Neural progenitor cell (in vitro differentiated cells): ENCODE measurements at places on chromosomes 3 and 15. TPM values are rescaled to one million over a fixed set of nuclear protein-coding genes. Genes with fewer than 3 reads are reported as not detected.

The TNFSF10 gene
- not detected in 2 replicates for total RNA-seq

GRCh38 chr15:42072141-42072685 lies 22.1 kb downstream of the PLA2G4D start:
- no peak for DNase-seq

- DNase-seq = no peak
Measured at GRCh38 chr3:56881841-56882240, 80.1 kb upstream of the ARHGEF3 start.

GRCh38 chr15:50248994-50249582 lies 16.4 kb downstream of the HDC start:
- DNase-seq = no peak

The PAQR5 gene
- total RNA-seq = 1.1 and 1.4 TPM in 2 replicates

- no peak for DNase-seq
Measured at GRCh38 chr3:32575451-32576113, 4.9 kb upstream of the DYNC1LI1 start.

- DNase-seq = no peak
Measured at GRCh38 chr3:30577788-30578187, 28.6 kb upstream of the TGFBR2 start.

DNA sequence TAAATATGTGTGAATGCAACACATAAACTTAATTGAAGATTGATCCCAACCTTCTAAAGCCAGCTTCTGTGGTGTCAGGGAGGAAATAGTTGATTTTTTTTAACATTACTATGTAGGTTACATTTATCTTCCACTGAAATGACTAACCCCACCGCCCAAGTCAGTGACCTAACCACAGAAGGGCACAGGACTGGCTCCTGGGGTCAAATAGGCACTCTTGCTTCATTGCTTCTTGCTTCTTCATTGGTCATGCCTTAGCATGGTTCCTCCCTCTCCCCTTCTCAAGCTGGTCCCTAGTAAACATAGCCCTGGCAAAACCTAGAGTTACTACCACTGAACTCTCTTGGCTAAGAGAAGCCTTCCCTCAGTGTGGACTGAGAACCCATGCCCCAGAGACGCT lies 12.3 kb downstream of the EIF1B start:
- DNase-seq = no peak

DNA sequence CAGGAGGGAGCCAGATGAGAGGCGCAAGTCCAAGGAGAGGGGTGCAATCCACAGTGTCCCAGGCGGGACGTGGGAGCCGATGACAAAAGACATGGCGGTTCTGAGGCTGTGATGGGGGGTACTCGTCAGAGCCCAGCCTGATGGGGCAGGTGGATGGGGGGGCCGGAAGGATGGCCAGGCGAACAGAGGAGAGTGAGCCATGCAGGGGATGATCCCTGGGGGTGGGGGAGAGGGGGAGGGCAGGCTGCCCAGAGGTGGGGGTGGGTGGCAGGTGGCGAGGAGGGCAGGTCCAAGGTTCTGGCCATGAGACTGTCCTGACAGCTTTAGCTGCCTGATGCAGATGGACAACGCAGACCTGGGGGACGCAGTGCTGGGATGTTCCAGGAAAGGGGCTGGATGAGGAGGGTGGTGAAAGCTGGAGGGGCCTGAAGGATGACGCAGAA lies 8.9 kb upstream of the CSPG4 start:
- DNase-seq = no peak

DNA sequence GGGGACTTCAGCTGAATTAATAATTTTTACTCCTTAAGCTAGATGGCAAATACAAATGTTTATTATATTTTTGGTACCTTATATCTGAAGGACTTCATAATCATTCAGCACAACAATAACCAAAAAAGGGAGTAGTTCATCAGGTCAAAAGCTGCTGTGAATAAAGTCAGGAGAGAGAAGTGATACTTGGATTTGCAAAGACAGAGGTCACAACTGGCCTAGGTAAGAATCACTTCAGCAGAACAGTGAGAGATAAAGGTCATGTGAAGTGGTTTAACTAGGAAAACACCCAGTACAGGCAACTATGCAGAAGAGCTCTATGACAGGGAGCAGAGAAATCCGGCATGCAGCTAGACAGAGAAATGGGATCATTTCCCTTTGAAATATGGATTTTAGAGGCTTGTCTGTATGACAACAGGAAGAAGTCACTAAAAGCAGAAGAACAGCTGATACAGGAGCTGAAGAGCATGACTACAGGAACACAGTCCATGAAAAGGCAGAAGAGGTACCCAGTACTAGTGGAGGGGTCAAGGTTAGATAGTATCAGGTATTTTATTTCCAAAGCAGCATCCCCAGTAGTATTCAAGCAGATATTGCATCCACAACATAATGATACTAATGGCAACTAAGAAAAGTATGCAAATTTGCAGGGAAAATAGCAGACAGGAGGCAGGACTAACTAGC lies 25.7 kb downstream of the ZMAT3 start:
- no peak for DNase-seq

DNA sequence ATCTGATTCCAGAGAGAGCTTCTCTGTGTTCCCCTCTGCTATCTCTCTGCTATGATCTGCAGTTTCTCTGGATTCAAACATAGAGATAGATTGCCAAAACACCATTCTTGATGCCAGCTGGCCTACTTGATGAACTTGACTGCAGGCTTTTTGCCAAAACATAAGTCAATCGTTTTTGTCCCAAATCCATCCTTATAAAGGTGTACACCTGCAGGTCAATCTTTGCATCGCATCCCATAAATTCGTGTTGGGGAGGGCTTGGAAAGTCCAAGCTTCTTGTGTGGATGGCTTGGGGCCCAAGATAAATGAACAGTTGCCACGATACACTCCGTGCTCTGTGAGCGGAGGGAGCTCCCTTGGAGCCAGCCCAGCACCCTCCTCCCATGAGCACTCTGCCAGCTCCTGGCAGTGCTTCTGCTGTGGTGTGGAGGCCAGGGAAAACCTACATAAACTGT lies 2.7 kb downstream of the CERS3 start:
- DNase-seq = no peak

The C3orf70 gene
- total RNA-seq = 4.7 and 4.8 TPM in 2 replicates

DNA sequence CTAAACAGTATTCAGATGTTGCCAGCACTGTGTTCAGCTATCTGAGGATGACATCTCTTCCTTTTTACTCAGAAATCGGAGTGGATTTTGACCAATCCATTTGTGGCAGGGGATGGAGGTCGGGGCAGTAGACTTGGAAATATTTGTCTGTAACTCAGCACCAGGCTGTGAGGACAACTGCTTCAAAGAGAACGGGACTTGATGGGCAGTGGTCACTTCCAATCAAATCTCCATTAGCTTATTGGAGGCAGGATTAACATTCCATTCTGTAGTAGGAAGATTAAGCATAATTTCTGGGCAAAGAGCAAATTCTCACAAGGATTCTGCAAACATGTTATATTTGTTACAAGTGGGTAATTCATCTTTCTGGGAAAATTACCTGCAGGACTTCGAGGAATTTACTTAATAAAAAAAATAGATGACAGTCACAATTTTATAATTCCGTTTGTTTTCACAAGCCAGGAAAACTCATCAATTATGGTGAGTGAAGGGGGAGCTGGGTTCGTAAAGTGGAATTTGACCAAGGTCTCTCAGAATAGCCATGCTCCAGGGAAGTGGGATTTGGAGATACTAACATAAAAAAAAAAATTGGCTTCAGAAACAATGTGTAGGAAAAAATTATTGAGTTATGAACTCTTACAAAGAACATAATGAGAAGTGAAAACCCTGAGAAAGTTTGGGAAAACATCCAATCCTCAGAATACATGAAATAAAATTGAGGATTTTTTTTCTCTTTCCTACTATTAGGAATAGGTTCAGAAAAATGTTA lies 18.1 kb downstream of the CRABP1 start:
- DNase-seq = peak; percentile 80

DNA sequence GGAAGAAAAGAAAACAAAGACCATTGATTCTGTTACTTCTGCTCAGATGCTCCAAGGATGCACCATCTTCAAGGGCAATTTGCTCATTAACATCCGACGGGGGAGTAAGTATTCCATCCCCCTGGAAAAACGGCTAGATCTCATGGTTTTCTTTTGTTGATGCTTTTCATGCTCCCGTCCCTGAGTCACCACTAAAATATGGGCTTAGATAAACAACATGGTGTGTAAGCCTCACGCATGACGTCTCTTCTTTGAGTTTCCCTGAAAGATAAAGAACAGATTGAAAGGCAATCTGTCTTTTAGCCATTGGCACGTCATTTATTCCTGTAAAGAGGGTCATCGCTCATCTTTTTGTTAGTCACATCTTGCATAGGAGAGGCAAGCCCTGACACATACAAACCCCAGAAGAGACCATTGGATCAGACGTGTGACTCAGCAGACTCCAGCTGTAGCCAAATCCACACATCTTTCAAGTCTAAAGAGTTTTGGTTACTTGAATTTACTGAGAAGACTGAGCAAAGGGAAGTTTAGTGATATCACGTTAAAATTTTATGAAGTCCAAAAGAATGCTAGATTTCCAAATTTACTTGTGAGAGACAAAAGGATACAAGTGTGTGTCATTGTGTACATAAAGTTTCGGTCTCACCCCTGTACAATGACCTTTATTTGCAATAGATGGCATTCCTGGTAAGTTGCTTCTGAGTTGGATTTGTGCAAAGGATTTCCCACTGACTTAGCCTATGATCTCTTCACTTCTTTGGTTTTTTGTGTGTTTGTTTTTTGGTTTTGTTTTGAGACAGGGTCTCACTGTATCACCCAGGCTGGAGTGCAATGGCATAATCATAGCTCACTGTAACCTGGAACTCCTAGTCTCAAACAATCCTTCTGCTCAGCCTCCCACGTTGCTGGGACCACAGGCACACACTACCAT lies 110.5 kb downstream of the PGPEP1L start:
- no peak for DNase-seq

DNA sequence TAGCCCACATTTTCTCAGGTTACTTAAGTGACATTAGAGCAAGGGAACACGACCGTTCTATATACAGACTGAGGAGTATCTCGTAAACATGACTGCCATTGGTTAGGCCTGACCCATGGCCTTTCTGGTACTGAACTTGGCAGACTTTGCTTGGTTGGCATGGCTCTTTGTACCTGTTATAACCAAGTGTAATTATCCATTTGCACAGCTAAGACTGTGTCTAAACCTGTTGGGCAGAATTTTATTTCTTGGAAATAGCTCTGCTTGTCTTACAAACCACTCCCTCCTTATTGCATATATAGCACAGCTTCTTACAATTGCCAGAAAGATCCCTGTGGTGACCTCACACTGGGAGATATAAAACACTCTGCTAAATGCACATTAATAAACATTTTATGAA lies 106.9 kb downstream of the P2RY1 start:
- DNase-seq = no peak

The ANXA2 gene
- total RNA-seq = 20.1 and 21.8 TPM in 2 replicates

- DNase-seq = no peak
Measured at GRCh38 chr3:104604326-104605010, 762.2 kb upstream of the ALCAM start.

GRCh38 chr3:59440285-59441028 lies 390.6 kb upstream of the CFAP20DC start:
- no peak for DNase-seq

DNA sequence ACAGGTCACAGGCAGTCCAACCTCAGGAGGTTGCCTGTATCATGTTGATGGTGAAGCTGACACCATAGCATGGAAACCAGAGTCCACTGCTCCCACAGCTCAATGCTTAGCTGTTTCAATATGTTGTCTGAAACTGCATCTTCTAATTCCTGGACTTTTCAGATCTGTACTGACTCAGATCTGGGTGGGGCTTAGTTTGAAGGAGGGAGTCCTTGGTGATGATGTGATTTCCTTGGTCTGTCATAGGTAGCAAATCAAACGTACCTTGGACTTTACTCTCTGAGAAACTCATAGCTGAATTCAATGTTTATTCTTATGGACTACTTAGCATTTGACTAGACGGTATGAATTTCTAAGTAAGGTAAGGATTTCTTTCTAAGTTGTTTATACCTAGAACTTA lies at the start of gene HHLA2:
Gene HHLA2, plus strand, starts transcription at position 310 of the 400 bp plus-strand sequence. CDS start 55,266 bp downstream, outside the sequence.
- DNase-seq = no peak
